Fibroblast of skin of back (primary cell): ENCODE measurements at places on chromosomes 12 and 14.

GRCh38 chr12:25186038-25186787 lies 8.7 kb downstream of the DNAI7 start:
- no peak for DNase-seq

DNA sequence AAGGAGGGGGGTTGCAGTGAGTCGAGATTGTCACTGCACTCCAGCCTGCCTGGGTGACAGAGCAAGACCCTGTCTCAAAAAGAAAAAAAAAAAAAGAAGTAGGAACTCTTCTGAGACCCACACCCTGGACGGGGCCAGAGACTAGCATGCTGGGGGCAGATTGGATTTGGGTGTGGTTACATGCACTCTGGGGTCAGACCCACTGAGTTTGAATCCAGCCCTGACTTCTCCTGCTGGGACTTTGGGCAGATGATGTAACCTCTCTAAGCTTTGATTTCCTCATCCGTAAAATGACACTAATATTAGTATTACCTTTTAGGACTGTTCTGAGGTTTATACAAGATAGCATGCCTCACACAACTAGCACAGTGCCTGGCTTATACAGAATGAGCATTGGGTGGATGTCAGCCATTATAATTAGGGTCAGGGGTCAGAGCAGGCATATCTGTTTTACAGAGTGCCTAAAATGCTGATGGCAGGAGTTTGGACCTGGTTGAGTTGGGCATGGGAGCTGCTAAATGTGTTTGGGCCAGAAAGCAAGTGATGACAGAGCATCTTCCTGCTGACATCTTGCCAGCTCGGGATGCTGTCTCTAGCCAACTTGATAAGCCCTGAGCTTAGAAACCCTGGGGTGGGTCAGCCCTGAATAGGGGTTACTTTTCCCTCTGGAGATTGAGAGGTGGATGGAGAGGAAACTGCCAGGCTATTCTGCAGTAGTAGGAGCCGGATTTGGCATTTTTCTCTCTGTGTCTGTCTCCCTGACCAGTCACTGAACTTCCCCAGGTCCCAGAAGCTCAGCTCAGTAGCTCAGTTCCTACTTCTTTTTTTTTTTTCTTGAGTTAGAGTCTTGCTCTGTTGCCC lies 15.5 kb downstream of the TPCN1 start:
- DNase-seq: no peak

GRCh38 chr14:20657216-20658211 lies 16.0 kb upstream of the OR6S1 start:
- DNase-seq: no peak

GRCh38 chr14:88422047-88422446 lies 36.6 kb downstream of the SPATA7 start:
- DNase-seq: no peak

GRCh38 chr12:121793838-121794533 lies 498 bp upstream of the RHOF start:
- peak; percentile 86 for DNase-seq

- DNase-seq: no peak
These were observed 23.2 kb upstream of the KIF26A start for GRCh38 chr14:104115131-104115600.

DNA sequence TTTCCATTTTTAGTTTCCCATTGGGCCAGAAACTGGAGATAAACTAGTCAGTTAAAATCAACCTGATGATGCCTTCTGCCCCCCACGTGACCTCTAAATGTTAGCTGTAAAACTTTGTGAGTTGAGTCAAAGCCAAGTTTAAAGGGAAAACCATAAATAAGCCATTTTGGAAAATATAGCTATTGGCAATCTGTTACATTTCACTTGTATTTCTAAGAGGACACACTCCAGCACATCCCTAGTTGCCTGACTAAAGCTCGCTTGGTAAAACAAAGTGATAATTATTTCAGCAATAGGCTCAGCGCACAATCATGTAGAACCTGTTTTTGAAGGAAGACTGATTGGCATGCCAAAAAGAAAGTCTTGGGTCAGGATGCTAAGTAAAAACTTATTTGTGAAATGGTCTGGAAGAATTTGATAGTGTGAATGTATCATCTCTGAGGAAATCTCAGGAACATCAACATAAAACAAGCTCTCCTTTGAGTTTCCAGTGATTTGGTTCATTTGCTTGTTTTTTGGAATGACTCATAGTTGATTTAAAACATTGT lies 49.2 kb upstream of the AEBP2 start:
- DNase-seq: no peak

DNA sequence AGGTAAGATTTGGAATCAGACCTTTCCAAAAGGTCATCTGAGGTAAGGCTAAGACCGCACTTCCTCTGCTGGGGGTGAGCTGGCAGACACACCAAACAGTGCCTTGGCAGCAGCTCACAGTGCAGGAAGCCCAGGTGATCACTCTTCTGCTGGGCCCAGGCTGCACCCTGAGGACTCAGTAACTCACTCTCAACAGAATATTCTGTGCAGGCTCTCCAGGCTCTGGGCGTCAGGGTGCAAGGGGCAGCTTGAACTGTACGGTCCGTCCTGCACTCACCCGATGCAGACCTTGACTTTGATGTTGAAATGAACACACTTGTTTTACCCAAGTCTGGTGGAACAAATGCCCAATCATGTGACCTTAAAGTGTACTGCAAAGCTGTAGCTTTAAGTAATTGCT lies 6.0 kb downstream of the ALKBH2 start:
- DNase-seq: no peak

DNA sequence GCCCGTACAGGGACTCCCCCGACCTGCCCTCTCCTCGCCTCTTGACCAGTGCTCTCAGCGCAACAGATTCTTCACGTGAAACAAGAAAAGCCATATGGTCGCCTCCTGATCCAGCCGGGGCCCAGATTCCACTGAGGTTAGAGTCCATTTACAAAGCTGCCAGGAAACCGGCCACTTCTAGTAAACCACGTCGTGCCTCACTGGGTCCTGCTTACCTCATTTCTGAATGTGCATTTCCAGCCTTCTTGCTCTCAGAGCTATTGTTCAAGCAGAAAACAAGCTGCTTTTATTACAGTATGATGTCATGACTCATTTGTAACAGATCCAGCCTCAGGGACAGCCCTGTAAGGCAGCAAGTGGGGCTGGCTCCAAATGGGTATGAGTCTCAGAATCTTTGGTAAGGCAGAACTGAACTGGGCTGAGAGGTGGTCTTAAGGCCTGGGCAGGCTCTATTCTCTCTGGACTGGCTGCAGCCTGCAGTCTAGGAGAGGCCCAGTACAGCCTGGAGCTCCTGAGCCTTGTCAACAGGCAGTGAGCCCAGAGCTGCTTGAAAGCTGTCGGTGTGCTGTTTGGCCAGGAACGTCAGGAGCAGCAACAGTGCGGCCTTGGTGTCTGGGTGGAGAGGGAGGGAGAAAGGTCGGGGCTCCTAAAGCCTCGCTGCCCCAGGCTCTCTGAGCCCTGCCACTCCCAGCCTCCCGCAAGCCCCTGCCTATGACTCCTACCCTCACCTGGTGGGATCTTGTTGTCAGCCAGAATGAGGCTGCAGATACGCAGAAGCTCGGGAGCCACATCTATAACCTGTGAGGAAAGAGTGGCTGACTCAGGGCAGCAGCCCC lies 8.3 kb downstream of the REC8 start:
- peak; percentile 6 for DNase-seq

- no peak for DNase-seq
These were observed 2.0 kb downstream of the PPP1R13B start for GRCh38 chr14:103845327-103845726.

GRCh38 chr12:105721891-105722290 lies 391.4 kb downstream of the C12orf75 start:
- peak; percentile 66 for DNase-seq

DNA sequence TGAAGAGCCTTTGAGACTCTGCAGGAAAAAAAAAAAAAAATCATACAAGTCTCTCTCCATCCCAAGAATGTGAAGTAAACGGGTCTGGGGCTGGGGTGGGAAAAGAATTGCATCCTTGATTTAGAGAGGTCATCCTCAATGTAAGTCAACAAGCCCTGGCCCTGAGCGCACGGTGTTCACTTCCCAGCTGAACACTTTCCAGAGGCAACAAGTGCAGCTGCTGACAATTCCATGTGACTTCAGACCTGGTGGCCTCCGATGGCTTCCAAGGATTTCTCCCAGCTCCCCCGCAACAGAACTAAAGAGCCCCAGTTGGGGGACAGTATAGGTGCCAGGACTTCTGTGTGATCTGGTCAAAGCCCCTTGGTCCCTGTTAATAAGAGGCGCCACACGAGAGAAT lies 2.4 kb downstream of the RILPL1 start:
- DNase-seq: no peak

DNA sequence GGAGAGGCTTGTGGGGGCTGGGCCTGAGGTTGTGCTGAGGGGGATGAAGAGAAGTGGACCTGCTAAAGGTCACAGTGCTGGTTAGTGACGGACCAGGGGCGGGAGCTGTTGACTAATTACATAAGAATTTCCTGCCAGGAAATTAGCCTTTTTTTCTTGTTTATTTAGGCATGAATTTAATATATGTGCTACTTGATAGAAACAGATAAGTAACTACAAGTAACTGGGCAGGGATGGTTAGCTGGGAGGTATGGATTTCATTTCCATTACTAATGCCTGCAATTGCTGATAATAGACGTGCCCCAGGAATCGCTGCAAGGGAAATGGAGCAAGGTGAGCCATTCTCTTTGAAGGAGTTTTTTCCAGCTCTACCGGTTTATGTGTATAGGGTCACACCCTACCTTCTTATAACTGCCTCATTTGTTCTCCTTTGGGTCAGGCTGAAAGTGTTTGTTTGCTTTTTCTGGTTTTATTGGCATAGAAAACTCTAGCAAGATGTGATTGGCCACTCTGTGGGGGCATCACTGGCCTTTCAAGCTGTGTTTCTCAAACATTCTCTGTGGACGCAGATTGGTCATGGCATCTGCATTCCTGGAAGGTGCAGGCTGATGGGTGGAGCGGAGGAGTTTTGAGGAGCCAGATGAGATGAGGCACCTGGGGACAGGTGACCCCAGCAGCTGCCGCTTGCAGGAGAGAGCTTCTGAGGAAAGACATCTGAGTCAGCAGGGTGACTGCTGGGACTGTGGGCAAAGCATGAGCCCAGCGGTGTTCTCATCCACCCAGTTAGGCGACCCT lies 19.0 kb upstream of the GPRC5A start:
- peak; percentile 83 for DNase-seq

- no peak for DNase-seq
These were observed 33.6 kb downstream of the KCNA1 start for GRCh38 chr12:4943067-4943937.

DNA sequence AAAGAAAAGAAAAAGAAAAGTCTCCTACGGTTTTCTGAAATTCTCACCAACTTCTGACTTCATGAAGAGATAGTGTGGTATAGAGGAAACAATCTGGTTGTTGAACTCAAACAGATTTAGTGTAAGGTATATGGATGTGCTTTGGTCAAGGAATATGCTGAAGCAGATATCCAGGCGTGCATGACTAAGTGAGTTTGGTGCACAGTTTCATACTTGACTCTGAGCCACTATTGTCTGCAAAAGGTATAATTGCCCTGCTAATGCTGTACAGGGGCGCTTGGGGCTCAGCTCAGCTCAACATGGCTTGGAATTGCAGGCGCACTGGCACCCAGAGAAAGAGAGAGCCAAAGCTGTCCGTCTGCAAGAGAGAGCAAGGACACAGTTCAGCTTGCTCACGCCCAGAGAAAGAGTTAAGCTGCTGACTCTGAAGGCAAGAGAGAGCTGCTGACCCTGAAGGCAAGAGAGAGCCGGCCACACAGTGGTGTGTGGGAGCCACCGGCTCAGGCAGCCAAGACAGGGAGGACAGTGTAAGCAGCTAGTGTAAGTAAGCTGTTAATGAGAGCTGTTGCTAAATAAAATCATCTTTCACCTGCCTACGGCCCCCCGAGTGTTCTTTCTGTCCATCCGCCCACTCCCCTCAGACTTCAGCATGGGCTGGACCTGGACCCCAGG lies 66.4 kb upstream of the SLC38A4 start:
- no peak for DNase-seq

DNA sequence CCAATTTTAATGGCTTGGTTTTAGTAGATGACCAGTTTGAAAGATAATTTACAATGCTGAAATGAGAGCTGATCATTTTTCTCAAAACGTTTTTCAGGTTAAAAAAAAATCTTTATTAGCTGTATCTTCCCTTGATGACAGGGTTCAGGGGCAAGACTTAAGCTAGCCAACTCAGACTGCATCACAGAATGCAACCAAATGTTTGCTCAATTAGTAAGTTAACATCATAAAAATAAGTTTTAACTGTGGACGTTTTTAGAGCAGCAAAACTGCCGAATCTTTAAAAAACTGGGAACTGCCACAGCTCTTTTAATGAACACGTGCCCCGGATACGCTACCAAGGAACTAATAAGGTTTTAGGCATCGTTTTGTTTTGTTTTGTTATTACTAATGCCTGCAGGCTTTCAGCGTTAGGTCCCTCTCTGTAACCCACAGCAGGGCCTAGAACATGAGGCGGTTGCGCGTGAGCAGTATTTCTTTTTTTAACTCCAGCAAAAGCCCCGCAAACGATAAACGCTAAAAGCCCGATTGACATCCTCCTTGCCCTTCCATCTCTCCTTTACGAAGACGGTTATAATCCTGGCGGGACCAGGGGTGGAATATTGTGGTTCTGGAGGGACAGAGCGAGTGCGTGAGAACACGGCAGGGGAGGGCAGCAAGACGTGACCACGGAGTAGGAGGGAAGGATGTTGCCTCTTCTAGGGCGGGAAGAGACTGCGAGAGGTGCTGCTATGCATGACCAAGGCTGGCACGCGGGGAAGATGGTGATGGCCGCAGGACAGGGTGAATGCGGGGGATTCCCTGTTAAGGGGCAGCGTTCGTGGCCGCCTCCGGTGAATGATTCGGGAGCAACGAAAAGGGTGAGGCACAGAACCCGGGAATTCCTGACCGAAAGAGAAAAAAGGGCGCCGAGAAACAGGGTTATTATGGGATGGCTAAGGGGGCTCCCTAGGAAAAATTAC lies 652 bp downstream of the SUPT16H start:
- DNase-seq: peak; percentile 65

GRCh38 chr14:96139169-96139568 lies 65.5 kb upstream of the BDKRB2 start:
- no peak for DNase-seq

DNA sequence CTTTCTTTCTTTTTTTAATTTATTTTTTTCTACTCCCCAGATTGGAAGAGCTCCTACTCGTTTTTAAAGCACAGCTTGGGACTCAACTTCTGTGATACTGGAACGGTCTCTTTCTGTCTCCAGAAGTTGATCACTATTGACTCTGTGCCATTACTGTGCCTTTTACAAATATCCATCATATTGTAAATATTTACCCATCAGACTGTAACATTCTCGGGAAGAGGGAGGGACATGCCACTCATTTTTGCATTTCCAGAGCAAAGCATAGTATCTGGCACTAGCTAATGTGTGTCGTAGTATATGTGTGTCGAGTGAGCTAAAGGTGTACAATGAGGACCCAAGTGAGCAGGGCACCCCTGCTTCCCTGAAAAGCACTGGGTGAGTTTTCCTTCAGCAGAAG lies 24.0 kb upstream of the GSG1 start:
- DNase-seq: no peak

DNA sequence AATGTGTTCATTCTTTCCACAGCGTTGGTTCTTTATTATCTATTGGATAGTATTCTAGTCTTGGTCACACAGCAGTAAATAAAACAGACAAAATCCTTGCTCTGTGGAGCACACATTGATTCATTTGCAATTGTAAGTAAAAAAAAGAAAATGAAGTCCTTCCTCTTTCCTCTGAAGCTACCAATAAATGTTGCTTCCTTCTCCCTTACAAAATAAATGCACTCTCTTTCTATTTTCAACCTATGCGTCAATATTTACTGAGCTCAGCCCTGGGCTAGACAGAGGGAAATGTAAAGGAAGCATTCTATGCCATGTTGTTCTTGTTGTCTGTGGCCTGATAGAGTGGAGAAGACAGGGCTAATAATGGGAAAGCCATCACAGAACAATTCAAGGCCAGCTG lies 2.9 kb downstream of the ABHD12B start:
- DNase-seq: no peak
